ENCODE measurements at places on chromosomes 5 and 9.

DNA sequence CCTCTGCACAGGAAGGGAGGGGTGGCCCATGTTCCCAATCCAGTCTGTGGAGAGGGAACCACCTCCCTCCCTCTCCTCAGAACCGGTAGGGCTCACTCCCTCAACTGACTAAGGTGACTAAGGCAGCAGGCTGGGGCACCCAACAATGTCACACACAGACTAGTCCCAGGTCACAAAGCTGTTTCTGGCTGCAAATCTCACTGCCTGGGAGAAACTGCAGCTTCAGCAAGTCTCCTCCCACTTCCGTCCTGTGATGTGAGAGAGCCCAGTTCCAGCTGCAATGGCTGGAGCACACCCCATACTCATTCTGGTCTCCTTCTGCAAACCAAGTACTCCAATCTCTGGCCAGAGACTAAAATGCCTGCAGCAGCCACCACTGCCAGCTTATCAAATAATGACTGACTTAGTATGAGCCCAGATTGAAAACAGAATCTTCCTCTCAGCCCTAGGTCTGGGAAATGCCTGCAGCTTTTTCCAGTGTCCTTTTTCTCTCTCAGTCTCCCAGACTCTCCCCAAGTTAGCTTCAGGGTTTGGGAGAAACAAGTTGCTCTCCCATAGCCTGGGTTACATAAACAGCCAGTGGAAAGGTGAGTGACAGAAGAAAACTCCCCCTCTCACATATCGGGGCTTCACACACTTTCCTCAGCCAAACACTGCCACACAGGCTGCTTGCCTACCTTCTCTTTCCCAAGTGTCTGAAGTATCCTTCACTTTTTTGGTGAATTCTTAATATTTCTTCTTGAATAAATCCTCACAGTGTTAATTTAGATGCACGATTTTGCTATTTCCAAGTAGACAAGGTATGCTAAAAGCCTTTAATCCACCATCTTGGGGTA is 247.4 kb upstream of the RASA1 start:
- DNase-seq, result no peak

DNA sequence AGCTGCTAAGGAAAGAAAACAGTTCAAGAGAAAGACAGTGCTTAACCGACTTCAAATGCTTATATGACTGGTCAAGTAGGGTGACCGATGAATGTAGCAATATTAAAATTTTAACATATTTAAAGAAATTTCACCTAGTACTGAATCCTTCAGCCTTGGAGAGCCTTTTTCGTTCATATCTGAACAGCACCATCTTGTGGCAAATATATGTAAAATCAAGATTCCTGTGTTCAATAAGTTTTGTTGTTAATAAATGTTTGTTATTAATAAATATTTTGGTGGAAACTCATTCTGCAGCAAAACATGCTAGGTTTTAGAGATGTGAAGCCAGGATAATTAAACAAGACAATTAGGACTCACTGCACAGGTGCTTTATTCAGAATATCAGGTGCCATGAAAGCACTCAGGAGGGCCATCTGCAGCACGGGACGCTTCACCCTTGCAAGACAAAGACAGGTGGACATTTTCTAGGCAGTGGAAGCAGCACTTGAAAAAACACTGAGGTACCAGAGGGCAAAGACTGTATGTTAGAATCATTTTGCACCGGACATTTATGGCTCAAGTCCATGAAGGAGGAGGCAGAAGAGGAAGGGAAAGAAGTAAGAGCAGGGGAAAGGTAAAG is 15.6 kb downstream of the TICAM2 start:
- DNase-seq, result peak; percentile 14

- DNase-seq, result no peak
These were observed 88.1 kb downstream of the PAX5 start for GRCh38 chr9:36945999-36946398.

DNA sequence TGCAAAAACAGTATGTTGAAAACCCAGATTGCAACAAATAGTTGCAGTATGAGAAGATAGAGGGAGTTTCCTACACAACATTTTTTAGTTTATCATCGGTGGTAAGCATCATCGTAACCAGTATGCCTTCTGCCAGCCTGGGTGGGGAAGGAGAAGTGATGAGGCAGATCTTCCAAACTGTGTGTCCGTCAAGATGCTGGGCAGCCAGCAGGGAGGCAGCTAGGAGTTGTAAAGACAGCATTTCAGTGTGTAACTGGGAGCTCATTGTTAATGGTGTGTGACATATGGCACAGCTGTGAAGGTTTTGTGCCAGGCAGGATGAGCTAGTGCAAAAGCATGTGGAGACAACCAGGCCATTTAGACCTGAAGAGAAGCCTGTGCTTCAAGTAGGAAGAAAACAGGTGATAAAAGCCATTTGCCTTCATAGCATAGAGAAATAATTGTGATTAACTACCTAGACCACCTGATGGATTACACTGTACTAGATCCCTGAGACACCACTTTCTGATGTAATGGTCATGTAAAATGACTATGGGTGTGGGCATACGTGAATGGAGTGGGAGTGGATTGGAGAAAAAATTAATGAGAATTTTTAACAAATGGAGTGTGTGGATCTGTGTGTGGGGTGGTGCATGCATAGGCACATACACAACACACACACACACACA is 347.0 kb upstream of the ADAMTSL1 start:
- DNase-seq, result no peak

- DNase-seq, result no peak
These were observed 44.3 kb downstream of the SH3RF2 start for GRCh38 chr5:145980718-145981117.

- DNase-seq, result no peak
These were observed 4.9 kb downstream of the TRAF1 start for GRCh38 chr9:120921661-120922181.

DNA sequence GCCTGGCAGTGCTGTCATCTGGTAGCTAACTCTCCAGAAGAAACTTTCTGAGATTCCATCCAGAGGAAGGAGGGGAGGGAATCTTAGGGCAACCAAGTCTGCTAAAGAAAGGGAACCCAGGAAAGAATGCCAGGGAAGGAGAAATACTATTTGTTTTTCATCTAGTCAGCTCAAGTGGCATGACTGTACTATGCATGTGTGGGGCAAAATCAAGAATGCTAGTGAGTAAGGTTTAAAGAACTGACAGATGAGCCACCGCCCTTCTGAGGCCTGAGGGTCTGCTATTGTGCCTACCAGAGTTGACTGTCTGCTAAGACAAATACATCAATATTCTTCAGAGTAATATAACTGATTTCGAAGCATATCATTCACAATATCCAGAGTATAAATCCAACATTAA is 204.2 kb downstream of the SLC12A2 start:
- DNase-seq, result no peak

- DNase-seq, result no peak
These were observed 265.7 kb upstream of the KLF4 start for GRCh38 chr9:107755246-107755645.

All from NCI-H1436 (cell line).